Nasal cavity respiratory epithelium epithelial cell of viscerocranial mucosa (primary cell): ENCODE measurements at places on chromosomes 6 and 20. TPM values are rescaled to one million over a fixed set of nuclear protein-coding genes. Genes with fewer than 3 reads are reported as not detected.

SEL1L2 gene
- total RNA-seq: not detected in 2 replicates

MEP1A gene
- total RNA-seq: 0.07 TPM in 1 of 2 replicates, not detected in the other

SNAP25 gene
- not detected in 2 replicates for total RNA-seq

GJA10 gene
- total RNA-seq: not detected in 2 replicates

ID4 gene
- 1.6 and 13.3 TPM in 2 replicates for total RNA-seq

RHAG gene
- not detected in 2 replicates for total RNA-seq

SYCP2L gene
- total RNA-seq: 0.85 and 2.4 TPM in 2 replicates

SIRPA gene
- total RNA-seq: 8.5 and 30.3 TPM in 2 replicates

MMUT gene
- total RNA-seq: 17.4 and 20.9 TPM in 2 replicates

FOXS1 gene
- total RNA-seq: not detected in 2 replicates

WDR27 gene
- total RNA-seq: 14.4 and 31.0 TPM in 2 replicates

MYT1 gene
- total RNA-seq: not detected in 2 replicates

MOG gene
- not detected in 2 replicates for total RNA-seq

SALL4 gene
- 0.21 and 1.4 TPM in 2 replicates for total RNA-seq

IMPG1 gene
- total RNA-seq: not detected in 2 replicates

ACTR5 gene
- 10.3 and 14.0 TPM in 2 replicates for total RNA-seq

DSN1 gene
- 4.3 and 6.2 TPM in 2 replicates for total RNA-seq

LY6G6D gene
- total RNA-seq: not detected in 2 replicates

GCNT2 gene
- total RNA-seq: 16.7 and 28.7 TPM in 2 replicates

SFTA2 gene
- not detected in 2 replicates for total RNA-seq

SLC17A2 gene
- not detected in 2 replicates for total RNA-seq

SSR1 gene
- 71.4 and 137 TPM in 2 replicates for total RNA-seq

LY6G6F gene
- total RNA-seq: not detected in 2 replicates

FILIP1 gene
- total RNA-seq: under 0.01 and 0.14 TPM in 2 replicates

ACAT2 gene
- 20.4 and 34.2 TPM in 2 replicates for total RNA-seq

BPIFA1 gene
- total RNA-seq: 24.0 TPM in 1 of 2 replicates, not detected in the other

L3MBTL1 gene
- 3.1 and 7.0 TPM in 2 replicates for total RNA-seq

YWHAB gene
- total RNA-seq: 58.8 and 140 TPM in 2 replicates

CST5 gene
- total RNA-seq: not detected in 2 replicates

IYD gene
- not detected in 2 replicates for total RNA-seq

C6orf58 gene
- not detected in 2 replicates for total RNA-seq

LBP gene
- not detected in 2 replicates for total RNA-seq

BACH2 gene
- total RNA-seq: 0.68 and 5.1 TPM in 2 replicates

SPATS1 gene
- not detected in 2 replicates for total RNA-seq

RBPJL gene
- total RNA-seq: not detected in 2 replicates

PRL gene
- not detected in 2 replicates for total RNA-seq

C6orf141 gene
- total RNA-seq: 22.3 and 22.6 TPM in 2 replicates

HDGFL1 gene
- total RNA-seq: not detected in 2 replicates

EDEM2 gene
- 51.0 and 74.8 TPM in 2 replicates for total RNA-seq

PXDC1 gene
- total RNA-seq: 55.0 and 58.1 TPM in 2 replicates

SGK1 gene
- total RNA-seq: 41.7 and 164 TPM in 2 replicates

PHACTR3 gene
- total RNA-seq: 1.9 and 2.1 TPM in 2 replicates

SLC17A3 gene
- total RNA-seq: not detected in 2 replicates

RUNX2 gene
- 0.34 and 5.2 TPM in 2 replicates for total RNA-seq

HDAC2 gene
- 69.4 and 148 TPM in 2 replicates for total RNA-seq
